ENCODE measurements at places on chromosomes 6 and 20. TPM values are rescaled to one million over a fixed set of nuclear protein-coding genes. Genes with fewer than 3 reads are reported as not detected.

DNA sequence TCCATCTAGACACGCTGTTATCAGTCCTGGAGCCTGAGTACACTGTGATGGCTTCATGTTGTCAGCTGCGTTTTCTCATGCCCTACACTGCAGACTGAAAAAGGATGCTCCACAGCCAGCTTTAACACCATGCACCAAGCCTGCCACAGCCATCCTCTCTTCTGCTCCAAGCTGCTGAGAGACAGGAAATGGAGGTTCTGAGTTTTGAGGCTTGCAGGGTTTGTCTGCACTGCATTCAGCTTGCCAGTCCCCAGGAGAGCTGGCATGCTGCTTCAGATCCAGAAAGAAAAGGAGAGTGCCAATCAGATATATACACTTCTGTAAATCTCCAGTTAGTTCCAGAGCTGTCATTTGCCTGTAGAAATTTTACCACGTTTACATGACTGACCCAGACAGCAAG is 550.7 kb upstream of the FLRT3 start:
- DNase-seq, result no peak

Gene PCNA
- polyA plus RNA-seq, result 121 TPM

- DNase-seq, result no peak
Observed at GRCh38 chr6:130933712-130934200, 106.5 kb downstream of the SMLR1 start.

GRCh38 chr6:129141499-129141898 is 258.6 kb downstream of the LAMA2 start:
- no peak for DNase-seq

Gene TNFAIP3
- 25.1 TPM for polyA plus RNA-seq

DNA sequence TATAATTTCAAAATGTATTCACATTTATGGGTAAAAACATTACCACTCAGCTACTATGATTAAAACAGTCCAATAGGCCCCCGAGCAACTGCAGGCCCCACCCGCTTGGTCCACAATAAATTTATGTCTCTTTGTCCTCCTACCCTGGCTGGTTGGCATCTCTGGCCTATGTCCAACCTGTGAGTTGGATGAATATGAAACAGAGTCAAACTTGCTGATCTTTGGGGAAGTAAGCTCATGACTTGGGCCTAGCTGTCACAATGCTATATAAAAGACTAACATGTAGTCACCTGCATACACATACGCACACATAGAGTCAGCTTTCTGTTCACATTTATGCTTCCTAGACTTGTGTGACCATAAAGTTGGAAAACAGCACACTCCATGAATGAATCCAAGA is 20.5 kb downstream of the MAP7 start:
- DNase-seq, result no peak

Gene LY86
- polyA plus RNA-seq, result 3.5 TPM

GRCh38 chr20:46076806-46077205 is 13.0 kb downstream of the NCOA5 start:
- DNase-seq, result no peak

DNA sequence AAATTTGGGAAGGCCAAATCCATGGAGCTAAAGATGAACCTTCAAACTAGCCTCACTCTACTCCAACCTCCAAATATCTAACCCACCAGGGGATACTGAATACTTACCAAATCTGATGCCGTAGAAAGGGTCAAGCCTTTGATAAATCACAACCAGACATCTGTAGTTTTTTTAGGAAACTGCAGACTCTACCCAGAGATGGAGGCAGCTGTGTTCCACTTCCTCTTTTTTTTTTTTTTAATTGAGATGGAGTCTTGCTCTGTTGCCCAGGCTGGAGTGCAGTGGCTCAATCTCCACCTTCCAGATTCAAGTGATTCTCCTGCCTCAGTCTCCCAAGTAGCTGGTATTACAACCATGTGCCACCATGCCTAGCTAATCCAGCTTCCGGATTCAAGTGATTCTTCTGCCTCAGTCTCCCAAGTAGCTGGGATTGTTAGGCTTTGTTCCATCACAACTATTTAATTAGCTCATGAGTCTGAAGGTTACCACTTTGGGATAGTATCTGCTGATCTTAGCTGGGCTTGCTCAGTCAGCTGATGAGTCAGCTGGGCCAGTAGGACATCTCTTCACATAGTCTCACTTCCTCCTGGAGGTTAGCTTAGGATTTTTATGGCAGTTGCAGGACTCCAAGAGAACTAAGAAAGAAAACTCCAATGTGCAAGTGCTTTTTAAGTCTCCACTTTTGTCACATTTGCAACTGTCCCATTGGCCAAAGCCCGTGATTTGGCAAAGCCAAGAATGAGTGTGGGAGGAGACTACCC is 13.3 kb downstream of the FRK start:
- DNase-seq, result no peak

DNA sequence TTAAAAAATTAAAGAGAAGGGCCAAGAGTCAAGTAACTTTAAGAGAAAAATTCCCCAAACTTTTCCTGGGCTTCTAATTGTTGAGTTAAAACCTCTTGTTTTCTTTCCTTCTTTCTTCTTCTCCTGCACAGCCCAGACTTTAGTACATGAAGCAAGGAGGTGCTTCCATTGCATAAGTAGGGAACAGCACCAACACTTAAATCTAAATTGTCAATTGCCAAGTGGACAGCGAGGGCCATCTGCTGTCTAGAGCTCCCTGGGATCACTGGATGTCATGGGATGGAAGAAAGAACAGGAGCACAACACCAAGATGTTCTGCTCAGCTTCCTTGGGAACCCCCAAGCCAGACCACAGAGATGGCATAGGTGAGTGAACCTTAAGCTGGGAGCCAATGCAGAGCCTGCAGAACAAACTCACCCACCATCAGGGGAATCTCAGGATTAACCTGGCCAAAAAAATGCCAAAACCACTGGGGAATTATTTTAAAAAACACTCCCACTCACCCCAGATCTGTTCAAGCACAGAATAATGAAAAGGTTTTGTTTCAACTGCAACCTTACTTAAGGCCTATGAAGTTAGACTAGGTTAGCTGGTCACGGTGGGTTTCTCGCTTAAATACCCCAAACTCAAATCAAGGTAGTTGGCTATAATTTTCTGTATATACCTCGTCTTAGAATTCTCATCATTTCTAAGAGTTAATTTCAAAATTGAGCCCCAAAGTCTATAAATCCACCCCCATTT is 67.8 kb downstream of the TNFRSF21 start:
- no peak for DNase-seq

DNA sequence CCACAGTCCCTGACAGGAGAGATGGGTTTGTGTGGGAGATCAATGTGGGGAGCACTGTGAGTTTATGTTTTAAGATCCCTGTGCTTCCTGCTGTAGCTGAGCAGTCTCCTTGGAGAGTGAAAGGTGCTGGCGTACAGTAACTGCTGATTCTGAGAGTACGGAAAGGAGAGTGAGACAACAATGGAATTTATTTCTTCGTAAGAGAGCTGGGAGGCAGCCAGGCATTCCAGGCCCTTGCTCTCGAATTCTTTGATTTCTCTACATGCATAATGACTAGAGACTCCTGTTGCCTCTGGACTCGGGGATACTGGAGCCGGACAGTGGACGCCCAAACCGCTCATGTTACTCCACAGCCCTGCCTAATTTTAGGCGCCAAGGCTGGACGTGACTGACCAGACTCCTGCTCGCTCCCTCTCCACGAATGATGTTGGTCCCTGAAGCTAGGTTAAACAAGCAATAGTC is 131.0 kb upstream of the PHACTR1 start:
- no peak for DNase-seq

Gene KIAA1755
- polyA plus RNA-seq, result 5.2 TPM

DNA sequence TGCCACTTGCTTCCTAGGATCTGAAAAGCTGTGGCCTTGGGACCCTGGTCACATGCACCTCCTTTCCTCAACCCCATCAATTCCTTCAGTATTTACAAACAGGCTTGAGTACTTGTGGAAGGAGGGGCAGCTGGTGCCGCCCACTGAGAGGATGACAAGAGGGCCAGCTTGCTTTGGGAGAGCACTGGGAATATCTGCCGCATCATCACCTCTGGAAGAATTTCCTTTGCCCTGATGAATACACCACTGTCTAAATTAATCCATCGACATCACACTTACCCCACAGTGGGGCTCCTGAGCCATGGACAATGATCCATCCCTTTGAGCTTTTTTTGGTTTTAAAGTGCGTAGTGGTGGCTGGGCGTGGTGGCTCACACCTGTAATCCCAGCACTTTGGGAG is 25.9 kb downstream of the TBC1D20 start:
- DNase-seq, result no peak

GRCh38 chr6:134662077-134662700 is 287.7 kb downstream of the ALDH8A1 start:
- DNase-seq, result no peak

DNA sequence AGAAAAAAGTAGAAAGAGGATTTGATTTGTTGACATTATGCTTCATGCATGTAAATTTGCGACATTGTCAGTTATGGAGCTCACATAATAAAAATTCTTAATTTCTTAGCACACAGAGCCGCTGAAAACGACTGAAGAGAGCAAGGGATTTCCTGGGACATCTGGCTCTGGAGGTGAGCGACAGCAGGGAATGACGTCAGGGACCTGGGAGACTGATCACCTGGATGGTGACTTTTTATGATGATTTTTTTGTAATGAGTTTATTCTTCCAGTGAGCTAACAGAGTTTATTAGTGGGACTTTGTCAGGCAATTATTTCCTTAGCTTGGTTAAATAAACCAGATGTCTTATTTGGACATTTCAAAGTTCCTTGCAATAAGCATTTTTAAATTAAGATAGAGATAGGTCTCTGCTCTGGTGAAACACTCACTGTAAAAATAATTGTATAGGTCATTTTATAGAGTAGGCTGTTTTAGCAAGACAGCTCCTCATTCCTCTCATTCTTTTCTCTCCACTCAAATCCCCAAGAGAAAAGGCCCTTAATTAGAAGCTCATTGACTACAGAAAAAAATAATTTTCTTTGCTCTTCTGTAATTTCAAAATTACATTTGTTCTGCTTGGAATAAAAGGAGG is 19.4 kb downstream of the TMEM200A start:
- no peak for DNase-seq

- DNase-seq, result no peak
Observed at GRCh38 chr6:157860505-157860991, 37.5 kb downstream of the SNX9 start.

Gene BPIFA1
- 1.6 TPM for polyA plus RNA-seq

- no peak for DNase-seq
Observed at GRCh38 chr6:63452125-63452524, 120.2 kb upstream of the LOC128125822 start.

GRCh38 chr6:43789447-43789846 is 19.4 kb downstream of the VEGFA start:
- DNase-seq, result no peak

Gene GINS1
- 19.9 TPM for polyA plus RNA-seq

GRCh38 chr20:5180933-5181332 is 54.1 kb downstream of the CDS2 start:
- DNase-seq, result no peak

DNA sequence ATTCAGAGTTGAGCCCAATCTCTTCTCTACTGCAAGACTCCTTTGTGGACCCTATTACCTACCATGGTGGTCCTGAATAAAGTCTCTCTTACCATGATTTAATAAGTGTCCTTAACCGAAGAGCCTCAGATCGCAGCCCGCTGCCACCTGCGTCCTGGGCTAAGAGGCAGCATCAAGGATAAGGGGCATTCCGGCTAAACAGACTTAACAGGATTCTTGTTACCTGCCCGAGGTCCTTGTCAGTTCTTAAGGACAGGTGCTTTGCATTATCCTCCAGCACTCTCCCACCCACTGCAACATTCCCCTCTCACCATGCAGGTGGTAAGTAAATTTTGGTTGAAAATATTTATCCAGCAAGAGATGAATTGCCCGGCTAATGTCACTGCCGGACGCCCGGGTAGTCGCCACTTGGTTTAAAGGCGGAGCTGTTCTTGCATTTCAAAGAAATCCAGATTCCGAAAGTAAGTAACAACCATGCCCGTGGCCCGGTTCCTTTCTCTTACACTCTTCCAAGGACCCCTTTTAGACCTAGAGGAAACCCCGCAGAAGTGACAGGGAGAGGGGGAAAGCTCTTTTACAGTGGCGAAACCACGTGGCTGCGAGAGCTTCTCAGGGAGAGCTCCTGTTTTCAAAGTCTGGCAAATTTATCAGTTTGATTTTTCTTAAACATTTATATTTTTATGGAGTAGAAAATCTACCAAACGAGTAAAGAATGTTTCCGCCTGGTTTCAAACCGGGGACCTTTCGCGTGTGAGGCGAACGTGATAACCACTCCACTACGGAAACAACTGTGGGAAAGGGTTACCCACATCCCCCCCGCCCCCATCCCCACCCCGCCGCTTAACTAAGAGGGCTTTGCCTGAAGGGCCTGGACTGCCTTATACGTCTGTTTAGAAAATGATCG is 41.9 kb upstream of the PRSS16 start:
- DNase-seq, result no peak

GRCh38 chr6:41171908-41172307 is 9.0 kb upstream of the TREM2 start:
- no peak for DNase-seq

GRCh38 chr20:44467289-44467883 is 8.3 kb upstream of the TTPAL start:
- DNase-seq, result peak; percentile 80

- peak; percentile 43 for DNase-seq
Observed at GRCh38 chr20:40563296-40563950, 125.6 kb downstream of the MAFB start.

DNA sequence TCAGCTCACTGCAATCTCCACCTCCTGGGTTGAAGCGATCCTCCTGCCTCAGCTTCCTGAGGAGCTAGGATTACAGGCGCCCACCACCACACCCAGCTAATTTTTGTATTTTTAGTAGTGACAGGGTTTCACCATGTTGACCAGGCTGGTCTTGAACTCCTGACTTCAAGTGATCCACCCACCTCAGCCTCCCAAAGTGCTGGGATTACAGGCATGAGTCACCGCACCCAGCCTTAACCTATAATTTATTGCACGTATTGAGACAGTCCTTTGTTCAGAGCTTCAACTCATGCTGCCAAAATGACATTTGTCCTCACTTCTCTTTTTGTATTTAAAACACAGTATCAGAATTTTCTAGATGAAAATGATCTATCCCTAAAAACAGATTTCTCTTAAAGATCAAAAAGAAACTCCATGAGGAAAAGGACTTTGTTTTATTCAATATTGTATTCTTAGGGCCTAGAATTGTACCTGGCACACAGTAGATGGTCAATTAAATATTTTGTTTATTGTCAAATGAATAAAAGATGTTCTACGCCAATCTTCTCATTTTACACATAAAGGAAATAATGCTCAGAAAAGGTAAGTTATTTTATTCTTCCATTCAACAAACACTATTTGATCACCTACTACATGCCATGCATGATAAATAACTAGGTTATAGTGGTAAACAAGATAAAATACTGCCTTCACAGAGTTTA is 10.8 kb downstream of the SERAC1 start:
- DNase-seq, result no peak

Gene TREM2
- 2.8 TPM for polyA plus RNA-seq

DNA sequence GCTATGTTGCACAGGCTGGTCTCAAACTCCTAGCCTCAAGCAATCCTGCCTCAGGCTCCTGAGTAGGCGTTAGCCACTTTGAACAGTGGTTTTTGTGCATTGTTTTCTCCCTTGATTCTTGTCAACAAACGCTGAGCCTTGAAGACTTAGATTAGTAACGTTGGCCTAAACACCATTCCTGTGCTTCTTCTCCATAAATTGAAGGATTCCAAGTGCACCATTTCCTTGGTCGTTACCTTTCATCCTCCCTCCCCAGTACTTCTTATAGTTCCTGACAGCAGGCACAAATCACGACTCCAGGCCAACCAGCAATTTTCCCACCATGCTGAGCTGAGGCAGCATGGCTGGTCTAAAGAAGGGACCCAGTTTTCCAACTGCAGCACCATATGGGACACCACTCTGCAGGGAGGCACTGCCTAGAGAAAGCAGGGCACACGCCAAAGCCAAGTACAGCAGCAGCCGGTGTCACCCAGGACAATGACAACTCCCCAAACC is 8.9 kb downstream of the RPS10 start:
- no peak for DNase-seq
